NCI-H82 (cell line): ENCODE measurements at places on chromosomes 7 and 10.

- DNase-seq: no peak
Observed at GRCh38 chr7:150620617-150621371, 11.4 kb downstream of the GIMAP6 start.

GRCh38 chr10:11017570-11018431, at the start of gene CELF2:
CELF2 (plus strand) TSS chr10:11017872; CDS start chr10:11018090, 218 bp downstream.
- peak; percentile 57 for DNase-seq

- DNase-seq: no peak
Observed at GRCh38 chr7:90272242-90272641, 27.3 kb downstream of the CFAP69 start.

GRCh38 chr10:132124201-132124920, 58.6 kb downstream of the JAKMIP3 start:
- DNase-seq: no peak

GRCh38 chr7:40658729-40659128, 523.9 kb downstream of the SUGCT start:
- DNase-seq: no peak

DNA sequence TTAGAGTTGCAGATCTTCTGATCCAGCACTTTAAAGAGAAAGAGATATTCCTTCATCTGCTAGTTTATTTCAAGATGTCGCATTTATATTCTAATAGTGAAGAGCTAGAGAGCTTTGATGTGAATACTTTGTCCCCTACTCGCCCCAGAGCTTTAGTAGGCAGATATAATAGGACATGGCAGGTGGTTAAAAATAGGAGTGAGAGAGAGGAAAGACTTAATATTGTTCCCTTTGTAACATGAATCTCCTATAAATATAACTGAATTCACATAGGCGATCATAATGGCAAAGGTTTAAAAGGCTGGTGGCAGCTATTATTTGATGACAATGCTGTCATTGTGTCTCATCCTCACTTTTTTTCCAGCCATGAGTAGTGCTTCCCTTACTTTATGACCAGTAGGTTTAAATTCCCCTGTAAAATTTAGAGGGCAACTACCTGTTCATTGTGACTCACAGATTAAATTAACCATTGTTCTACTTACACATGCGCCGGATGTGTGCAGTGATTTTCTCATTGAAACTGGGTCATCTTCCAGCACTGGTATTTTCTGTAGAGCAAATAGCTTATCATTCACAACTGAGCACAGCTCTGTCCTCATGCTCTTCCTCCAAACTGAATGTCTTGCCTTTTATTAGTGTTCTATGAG, 906.7 kb upstream of the CELF2 start:
- DNase-seq: no peak

DNA sequence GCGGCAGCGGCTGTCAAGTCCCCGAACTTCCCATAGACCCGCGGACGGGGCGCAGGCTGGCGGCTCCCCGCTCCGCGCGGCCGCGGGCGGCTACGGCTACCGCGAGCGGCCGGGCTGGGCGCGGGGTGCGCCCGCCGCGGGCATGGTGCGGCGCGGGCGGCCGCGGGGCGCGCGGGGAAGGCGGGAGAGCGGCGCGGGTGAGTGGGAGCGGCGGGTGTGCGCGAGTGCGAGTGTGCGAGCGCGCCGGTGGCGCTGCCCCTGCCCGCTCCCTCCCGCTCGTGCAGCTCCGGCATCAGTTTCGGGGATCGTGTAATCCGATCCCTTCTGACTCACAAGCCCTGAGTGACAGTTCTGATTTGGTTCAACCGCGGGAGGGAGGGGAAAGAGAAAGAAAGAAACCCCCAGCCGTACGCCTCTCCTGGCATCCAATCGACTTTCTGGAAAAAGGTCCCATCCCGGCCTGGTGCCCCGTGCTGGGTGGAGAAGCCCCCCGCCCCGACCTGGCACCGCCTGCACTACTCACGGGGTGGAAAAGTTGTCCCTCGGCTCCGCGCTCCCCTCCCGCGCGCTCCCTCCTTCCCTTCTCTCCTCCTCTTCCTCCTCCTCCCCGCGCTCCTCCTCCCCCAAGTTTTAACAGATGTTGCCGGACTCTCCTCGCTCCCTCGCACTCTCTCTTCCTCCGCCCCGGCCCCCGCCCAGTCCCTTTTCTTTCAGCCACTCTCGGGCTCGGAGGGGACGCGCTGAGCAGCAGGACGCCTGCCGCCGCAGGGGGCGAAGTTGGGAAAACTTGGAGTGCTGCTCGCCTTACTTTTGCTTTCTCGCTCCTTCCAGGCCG, at the start of gene GLI3:
TSS of gene GLI3 (minus strand) at position 234 of the 835 bp plus-strand sequence. CDS start 13,956 bp downstream, outside the sequence.
- DNase-seq: peak; percentile 57

DNA sequence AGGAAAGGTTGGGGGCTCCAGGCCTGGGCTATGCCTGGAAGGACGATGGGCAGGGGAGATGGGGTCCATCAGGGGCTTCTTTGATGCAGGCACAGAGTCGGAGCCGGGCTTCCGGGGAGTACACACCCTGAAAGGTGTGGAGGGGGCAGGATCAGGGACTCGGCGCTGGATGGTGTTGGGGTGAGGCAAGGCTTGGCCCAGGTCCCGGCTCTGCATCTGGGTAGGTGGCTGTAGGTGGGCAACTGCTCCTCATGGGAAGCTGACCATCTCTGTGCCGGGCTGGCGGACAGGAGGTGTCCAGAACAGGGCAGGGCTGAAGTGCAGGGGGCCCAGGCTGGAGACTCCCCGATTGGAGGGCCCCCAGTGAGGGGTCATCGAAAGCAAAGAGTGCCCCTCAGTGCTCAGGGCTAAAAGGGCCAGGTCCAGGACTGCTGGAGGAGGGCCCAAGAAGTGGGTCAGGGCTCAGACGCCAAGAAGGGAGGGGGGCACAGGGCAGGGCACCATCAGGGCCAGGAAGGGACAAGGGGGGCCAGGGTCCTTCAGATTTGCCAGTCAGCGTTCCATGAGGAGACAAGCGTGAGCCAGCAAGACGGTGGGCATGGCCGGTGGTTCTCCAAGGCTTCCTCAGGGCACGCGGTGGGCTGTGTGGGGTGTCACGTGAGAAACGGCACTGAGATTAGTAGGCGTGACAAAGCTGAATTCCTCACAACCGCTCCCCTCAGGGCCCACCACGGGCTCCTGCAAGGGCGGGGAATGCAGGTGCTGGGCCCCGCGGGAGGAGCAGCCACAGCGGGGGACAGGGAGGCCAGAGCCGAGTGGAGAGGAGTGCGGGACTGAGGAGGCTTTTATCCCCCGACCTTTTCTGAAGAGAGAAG, 97.0 kb downstream of the BMS1 start:
- DNase-seq: no peak

DNA sequence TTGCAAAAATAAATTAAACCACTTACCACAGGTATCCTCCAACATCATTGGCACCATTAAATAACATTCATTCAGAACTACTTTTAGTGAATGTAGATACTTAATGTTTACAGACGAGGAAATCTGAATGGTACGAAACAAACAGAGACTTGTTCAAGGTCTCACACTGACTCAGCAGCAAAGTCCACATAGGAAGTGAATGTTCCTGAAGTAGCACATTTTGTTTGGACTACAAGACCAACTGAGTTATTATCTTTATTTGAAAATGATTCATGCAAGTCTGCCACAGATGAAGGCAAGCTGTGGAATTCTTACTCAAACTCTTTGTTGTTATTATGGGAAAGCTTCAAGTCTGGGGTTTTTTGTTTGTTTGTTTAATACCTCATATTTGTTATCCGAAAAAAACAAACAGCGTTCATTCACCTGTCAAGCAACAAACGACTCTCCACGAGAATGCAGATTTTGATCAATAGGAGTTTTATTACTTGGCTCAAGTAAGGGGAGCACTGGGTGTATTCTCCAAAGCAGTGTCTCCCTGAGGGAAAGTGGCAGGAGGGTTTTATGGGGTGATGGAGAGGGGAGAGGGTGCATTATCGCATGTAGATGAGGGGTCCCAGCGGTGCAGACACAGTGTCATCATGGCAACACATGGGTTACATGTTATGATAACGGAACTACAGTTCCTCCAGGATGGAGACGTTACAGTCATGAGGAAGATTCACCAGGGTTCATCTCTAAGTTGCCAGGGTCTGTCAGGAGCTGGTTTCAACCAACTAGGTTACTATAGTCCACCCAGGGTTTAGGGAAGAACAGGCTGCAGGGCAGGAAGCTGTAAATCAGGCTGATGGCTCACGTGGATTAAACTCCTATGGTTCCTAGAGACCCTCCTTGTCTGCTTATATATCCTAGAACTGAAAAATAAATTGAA, 147.7 kb upstream of the AKR1E2 start:
- DNase-seq: no peak

- peak; percentile 59 for DNase-seq
Observed at GRCh38 chr10:85225311-85225710, 896.9 kb downstream of the CCSER2 start.

- no peak for DNase-seq
Observed at GRCh38 chr10:59018977-59019376, 157.5 kb upstream of the PHYHIPL start.

- no peak for DNase-seq
Observed at GRCh38 chr7:6142871-6143380, 111.8 kb downstream of the ANKRD61 start.

GRCh38 chr10:6138456-6138855, 49.6 kb downstream of the RBM17 start:
- no peak for DNase-seq

GRCh38 chr7:92880212-92881090, 44.1 kb upstream of the CDK6 start:
- peak; percentile 68 for DNase-seq

DNA sequence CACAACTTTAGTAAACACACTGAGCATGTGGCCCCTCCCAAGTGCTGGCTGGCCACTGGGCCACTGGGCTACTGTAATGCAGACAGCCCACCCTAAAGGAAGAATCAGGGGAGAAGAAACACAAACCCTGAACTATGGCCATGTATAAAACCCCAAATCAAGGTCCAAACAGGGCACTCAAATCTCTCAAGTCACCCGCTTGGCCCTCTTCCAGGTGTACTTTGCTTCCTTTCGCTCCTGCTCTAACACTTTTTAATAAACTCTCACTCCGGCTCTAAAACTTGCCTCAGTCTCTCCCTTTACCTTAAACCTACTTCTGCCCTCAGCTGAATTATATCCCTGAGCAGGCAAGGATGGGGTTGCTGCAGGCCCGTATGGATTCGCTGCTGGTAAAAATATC, 72.6 kb downstream of the TPK1 start:
- no peak for DNase-seq
